ENCODE measurements at places on chromosomes 12 and 14.

- no peak for DNase-seq
Observed at GRCh38 chr12:32139064-32139421, 32.4 kb downstream of the BICD1 start.

DNA sequence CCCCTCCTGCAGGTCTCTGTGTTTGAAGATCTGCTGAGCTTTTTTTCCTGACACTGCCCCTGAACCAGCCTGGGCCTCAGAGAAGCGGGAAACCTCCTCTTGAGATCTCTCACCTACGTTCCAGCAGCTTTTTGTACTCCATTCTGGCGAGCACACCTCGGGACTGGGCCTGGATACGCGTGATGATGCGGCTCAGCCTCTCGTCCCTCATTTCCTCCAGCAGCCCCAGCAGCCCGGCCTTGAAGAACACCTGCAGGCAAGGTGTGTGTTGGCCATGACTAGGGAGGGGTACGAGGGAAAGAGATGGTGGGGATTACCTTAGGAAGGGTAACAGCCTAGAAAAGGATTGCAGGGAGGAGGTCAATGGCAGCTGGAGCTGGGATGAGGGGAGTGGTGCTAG is 10.3 kb downstream of the MYH7 start:
- DNase-seq: no peak

DNA sequence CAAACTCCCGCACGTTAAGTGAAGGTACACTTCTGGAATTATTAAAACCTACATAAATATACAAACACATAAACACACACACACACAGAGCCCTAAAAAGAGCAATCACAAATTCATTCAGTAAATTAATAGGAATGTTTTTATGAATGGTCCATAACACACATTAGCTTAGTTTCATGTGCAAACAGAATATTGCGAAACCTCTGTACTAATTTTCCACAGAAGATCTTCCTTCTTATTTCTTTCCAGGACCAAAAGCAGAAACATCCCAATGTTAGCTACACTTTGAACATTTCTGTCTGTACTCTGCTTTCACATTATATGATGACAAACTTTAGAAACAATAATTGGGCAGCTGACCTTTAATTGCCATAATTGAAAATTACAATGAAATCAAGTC is 101.6 kb downstream of the SOX5 start:
- no peak for DNase-seq

- no peak for DNase-seq
Observed at GRCh38 chr14:90341784-90342183, 10.0 kb upstream of the NRDE2 start.

- DNase-seq: no peak
Observed at GRCh38 chr12:92551853-92552397, 150.9 kb upstream of the PLEKHG7 start.

- DNase-seq: no peak
Observed at GRCh38 chr14:90518069-90518940, 121.5 kb downstream of the CALM1 start.
